ENCODE measurements at places on chromosomes 1 and 21.

DNA sequence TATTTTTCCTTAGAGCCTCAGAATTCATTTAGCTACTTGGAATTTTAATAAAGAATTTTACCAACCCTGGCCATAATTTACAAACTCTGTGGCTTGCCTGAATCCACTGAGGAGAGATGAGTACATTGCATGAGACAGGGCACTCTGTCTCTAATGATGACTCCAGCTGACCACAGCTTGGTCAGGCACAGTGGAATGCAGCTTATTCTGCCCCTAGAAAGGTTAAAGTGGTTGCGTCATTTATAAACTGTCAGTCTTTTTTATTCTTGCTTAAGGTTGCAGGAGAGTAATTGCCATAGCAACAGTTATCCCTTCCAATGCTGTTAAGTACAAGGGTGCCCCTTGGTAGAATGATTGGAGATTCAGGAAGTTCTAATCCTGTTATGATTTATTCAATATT, 28.3 kb downstream of the PDE4B start:
- no peak for DNase-seq

DNA sequence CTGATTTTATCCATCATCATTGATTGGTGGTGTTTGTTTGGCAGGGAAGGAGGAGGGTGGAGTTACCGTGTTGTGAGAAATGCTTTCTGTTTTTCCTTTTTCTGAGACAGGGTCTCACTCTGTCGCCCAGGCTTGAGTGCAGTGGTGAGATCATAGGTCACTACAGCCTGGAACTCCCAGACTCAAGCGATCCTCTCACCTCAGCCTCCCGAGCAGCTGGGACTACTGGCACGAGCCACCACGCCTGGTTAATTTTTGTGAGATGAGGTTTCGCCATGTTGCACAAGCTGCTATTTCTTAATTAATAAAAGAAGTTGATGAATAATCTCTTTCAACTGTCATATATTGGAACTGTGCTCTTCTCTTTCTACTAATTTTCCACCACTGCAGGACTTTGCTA, 44.3 kb downstream of the HUNK start:
- DNase-seq: no peak

- no peak for DNase-seq
These were observed 523.2 kb upstream of the B3GALT2 start for GRCh38 chr1:193709607-193710006.

- DNase-seq: no peak
These were observed 216.9 kb downstream of the MATN1 start for GRCh38 chr1:30506291-30507015.

DNA sequence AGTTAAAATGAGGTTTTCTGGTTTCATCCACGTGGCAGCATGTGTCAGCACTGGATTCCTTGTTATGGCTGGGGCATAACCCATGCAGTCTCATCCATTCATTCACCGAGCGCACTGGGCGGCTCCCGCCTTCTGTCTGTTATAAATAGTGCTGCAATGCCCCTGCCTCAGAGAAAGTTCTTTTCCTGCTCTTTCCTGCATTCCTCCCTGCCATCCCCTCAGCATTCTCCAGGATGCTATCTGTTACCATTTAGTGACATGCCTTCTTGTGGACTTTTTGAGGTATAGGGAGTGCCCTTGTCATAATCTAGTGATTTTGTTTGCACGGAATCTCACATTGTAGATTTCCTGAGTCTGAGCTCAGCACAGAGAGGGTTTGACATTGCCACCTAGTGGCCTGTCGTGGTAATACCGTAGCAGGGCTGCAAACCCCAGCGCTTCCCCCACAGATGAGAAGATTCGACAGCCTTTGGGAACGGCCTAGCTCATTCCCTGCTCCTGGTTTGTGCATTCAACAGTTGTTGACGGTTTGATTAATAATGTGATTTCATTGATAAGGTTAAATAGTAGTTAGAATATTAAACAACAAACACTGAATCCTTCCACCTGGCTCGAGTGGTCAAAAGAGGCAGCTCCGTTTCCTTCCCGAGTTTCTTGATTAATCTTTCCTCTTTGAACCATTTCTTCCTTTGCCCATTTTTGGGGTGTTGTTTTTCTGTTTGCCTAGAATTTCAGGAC, 46.3 kb downstream of the UMODL1 start:
- DNase-seq: peak; percentile 78

GRCh38 chr1:105492921-105493320, 1563.6 kb upstream of the PRMT6 start:
- DNase-seq: no peak

Measured in activated naive CD4-positive, alpha-beta T cell treated with anti-CD3 and anti-CD28 coated beads, Interleukin-2, amount 50 U/mL, for 16 hours (primary cell).